Hypothalamus (tissue), 51 donors: ENCODE measurements at places on chromosomes 16 and 17.

DNA sequence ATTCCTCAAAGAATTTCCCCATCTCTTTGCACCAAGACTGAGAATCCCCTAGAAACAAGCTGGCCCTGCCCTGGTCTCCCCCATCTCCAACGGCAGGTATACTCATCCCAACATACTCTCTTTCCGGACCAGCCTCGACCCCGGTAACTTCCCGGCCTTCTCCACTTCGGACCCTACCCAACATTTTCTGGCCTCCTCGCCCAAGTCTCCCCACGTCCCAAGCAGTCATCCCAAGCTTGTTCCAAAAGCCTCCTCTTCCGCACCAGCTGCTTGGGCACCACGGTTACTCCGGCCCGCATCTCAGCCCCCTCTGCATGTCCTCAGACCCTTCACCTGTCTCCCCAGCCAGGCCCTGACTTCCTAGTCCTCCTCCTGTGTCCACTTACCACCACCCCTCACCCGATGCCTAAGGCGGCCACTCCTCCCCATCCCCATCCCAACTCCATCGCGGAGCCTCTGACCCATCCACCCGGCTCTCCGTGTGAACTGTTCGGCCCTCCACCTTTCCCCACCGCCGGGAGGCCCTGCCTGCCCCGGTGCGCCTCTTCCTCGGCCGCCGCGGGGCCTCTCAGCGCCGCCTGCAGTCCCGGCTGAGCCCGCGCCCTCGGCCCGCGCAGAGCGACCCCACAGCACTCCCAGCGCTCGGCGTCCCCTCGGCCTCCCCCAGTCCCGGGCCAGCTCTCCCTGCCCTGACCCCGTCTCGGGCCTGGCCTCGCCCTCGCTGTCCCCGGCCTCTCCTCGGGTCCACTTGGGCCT is 994 bp downstream of the PITPNA start:
- no peak for DNase-seq

DNA sequence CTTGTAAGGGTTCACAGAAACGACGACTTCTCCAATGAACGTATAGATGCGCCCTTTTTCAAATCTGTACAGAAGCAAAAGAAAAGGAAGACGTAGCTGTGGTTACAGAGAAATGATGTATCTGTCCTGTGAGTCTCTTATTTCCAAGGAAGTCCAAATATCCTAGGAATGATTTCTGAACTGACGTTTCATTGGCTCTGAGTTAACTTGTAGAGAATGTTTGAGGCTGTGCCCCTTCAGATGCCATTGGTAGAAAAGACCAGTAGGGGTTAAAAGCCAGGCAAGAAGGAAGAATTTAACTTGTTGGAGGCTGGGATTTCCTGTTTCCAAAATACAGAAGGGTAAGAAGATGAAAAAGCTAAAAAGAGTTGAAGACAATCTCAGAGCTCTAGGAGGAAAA is 96.2 kb downstream of the MYO1D start:
- no peak for DNase-seq

DNA sequence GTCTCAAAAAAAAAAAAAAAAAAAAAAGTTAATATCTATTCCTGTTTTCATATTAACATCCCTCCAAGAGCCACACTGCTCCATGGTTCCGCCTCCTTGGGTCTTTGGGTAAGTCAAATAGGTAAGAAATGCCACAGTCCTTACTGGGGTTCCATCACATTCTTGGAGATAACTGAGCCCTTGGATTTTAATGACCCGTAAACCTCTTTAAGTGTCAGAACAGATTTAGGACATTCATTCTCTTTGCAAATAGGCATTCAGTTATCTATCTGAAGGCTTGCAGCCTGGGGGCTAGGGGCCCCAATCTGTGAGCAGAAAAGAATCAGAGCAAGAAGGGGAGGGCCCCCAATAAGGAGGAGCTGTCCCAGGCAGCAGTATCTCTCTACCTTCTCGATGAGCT is 28.0 kb downstream of the MYH13 start:
- no peak for DNase-seq

DNA sequence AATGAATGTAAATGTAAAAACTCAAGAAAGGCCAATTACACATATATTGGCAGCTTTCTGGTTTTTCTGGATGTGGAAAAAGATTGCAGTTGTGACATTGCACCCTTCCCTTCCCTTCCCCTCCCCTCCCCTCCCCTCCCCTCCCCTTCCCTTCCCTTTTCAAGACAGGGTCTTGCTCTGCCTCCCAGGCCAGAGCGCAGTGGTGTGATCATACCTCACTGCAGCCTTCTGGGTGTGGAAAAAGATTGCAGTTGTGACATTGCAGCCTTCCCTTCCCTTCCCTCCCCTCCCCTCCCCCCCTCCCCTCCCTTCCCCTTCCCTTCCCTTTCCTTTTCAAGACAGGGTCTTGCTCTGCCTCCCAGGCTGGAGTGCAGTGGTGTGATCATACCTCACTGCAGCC is 41.7 kb downstream of the PIK3R5 start:
- DNase-seq: no peak

GRCh38 chr16:48138543-48138942 is 17.2 kb downstream of the ABCC12 start:
- DNase-seq: no peak

DNA sequence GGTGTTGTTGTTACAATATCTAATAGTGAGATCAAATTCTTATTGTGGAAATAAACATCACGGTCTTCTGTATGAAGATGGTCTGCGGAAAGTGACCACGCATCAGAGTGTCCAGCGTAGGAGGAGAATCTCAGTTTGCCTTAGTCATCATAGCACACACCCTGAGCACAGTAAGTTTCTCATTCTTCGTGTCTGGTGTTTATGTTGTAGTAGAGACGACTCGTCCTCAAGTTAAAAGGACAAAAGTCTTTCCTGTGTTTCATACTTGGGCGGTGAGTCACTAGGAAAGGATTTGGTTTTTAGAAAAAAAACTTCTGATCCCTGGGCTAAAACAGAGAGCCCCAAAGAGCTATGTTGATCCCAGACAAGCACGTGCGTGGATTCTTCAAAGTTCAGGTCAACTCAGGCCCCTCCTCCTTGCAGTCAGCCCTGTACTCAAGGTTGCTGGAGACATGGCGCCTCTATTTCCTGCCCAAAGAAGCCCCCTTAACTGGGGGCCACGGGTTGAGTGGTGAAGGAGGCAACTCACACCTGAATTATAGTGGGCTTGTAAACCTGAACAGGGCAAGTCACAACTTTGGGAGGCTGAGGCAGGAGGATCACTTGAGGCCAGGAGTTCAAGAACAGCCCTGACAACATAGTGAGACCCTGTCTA is 170.4 kb downstream of the ZFHX3 start:
- DNase-seq: no peak

DNA sequence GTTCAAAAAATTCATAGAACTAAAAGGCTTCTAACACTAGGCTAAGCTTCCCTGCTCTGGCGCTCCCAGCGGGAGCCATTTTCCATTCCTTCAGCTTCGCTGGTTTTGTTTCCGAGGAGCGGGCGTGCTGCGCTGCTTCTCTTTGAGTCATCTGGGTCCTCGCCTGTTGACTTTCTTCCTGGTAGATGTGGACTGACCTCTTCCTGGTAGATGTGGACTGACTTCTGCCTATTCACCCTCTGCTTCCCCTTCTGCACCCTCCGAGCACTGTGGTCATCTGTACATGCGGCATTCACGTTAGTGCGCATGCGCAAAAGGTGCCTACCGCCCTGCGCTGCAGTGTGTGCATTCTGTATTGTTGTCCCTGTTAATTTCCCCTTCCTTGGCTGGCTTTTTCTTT is 40.8 kb upstream of the SEC14L1 start:
- DNase-seq: no peak

GRCh38 chr17:17395885-17396284 is 80.9 kb upstream of the MED9 start:
- no peak for DNase-seq

GRCh38 chr16:13835387-13835786 is 84.6 kb upstream of the ERCC4 start:
- no peak for DNase-seq

DNA sequence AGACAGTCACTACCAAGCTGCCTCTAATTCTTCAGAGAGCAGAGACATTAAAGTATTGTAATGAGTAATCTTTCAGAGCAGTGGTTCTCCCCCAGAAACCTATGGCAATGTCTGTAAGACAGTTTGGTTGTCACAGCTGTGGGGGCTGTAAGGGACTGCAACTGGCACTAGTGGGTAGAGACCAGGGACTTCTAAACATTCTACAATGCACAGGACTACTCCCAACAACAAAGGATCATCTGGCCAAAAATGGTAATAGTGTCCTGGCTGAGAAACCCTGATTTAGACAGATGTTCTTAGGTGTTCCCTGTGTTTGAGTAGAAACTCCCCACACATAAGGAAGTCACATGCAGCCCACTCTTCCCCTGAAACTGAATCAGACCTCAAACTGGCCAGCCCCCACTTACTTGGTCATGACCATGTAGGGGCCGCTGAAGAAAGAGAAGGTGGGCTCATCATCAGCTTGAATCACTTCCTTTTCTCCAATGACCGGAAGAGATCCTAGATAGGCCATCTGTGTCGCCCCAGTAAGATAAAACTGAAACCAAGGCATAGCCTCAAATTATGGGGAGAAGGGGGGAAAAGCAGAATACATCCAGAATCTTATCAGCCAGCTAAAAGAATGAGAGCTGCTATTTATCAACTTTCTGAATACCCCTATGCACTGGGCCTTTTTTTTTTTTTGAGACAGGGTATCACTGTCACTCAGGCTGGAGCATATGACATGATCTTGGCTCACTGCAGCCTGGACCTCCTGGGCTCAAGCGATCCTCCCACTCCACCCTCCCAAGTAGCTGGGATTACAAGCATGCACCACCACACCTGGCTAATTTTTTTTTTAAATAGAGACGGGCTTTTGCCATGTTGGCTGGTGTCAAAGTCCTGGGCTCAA is 75.8 kb downstream of the TEX14 start:
- no peak for DNase-seq

GRCh38 chr17:75684924-75685323 is 17.8 kb downstream of the SAP30BP start:
- DNase-seq: no peak
